ENCODE measurements at places on chromosomes 7 and 10.

GRCh38 chr7:16028103-16028502, 341.6 kb upstream of the MEOX2 start:
- DNase-seq: no peak

DNA sequence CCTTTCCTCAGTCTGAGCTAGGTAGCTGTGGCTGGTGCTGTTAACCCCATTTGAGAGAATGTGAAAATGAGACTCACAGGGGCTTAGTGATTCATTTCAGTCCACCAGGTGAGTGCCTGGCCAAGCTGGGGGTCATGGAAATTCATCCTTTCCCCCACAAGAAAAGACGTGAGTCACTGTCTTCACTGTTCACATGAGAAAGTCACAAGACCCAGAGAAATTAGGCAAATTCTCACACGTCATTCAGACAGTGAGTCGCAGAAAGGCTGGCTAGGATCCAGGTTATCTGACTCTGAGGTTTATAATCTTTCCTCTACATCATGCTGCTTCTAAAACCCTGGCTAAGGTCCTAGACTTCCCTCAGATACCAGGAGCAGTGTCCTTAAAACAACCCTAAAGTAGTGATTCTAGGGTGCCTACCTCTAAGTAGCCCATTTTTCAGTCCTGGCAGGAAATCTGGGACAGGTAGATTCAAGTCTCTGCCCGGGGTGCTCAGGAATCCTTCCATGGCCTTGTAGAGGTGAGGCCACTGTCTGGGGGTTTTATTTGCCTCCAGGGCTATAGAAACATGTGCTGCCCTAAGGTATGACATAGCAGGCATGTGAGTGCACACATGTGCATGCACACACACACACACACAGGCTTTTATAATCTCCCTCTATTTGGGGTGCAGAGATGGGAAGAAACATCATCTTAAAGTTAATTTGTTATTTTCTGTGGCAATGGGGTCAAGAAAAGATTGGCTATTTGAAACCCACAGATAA, 427.9 kb upstream of the CELF2 start:
- DNase-seq: no peak

DNA sequence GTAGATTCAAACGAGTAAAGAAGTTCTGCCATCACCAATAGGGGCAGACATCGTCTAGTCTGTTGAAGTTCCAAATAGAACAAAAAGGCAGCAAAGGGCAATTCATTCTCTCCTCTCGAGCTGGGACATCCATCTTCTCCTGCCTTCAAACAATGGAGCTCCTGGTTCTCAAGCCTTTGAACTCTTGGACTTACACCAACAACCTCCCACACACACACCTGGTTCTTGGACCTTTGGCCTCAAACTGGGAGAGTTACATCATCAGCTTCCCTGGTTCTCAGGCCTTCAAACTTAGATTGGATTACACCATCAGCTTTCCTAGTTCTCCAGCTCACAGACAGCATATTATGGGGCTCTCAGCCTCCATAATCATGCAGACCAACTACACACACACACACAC, 9.8 kb upstream of the GIMAP5 start:
- no peak for DNase-seq

GRCh38 chr10:77138541-77138940, 499.1 kb downstream of the KCNMA1 start:
- DNase-seq: no peak

GRCh38 chr7:79523436-79523835, 70.0 kb upstream of the MAGI2 start:
- DNase-seq: no peak

- no peak for DNase-seq
These were observed 15.7 kb upstream of the ARMC3 start for GRCh38 chr10:22911889-22912762.

DNA sequence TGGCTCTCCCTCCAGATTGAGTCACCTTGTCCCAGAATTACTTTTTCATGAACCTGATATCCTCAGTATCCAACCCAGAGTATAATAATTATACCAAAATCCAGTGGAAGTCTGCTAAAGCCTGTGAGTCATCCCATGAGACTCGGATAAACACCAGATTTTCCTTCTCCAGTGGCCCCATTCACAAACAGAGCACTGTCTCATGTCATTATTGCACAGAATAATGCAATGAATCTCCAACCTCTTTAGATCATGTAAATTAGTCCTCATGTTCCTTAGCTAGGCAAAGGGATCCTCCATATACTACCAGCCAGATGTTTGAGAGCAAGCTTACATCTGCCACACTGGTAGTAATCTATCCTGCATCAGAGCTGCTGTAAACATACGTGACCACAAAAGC, 89.0 kb downstream of the AMPH start:
- no peak for DNase-seq

DNA sequence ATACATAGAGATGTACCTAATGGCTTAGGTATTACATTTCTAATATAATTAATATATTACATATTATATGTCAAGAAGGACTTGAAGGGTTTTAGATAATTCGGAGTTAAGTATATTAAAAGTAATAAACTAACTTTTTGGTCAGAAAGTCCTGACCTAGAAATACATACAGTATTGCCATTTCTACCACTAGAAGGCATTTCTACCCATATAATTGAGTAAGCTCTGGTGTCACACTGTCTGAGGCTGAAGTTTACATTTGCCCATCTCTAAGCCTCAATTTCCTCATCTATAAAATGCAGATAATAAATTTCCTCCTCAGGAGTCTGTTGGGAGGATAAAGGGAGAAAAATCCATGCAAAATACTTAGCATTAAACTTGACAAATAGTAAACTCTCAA, 7.1 kb downstream of the FKBP14 start:
- no peak for DNase-seq

DNA sequence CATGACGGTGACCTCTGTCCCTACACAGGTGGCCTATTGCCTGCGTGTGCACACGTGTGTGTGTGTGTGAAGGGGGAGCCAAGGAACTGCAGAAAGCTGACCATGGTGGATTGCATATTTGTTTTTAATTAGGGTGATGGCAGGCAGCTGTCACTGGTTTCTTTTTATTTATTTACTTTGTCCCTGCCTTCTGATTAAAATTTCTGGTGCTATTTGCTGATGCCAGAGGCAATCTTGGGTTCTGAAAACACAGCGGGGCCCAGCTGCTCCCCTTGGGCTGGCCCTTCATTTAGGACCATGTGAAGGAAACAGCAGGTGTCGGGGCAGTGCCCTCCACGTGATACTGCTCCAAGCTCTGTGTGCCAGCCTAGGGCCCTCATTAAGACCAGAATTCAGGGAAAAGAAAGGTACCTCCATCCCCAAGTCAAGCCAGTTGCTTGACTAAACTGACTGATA, 71.3 kb upstream of the PODXL start:
- no peak for DNase-seq

DNA sequence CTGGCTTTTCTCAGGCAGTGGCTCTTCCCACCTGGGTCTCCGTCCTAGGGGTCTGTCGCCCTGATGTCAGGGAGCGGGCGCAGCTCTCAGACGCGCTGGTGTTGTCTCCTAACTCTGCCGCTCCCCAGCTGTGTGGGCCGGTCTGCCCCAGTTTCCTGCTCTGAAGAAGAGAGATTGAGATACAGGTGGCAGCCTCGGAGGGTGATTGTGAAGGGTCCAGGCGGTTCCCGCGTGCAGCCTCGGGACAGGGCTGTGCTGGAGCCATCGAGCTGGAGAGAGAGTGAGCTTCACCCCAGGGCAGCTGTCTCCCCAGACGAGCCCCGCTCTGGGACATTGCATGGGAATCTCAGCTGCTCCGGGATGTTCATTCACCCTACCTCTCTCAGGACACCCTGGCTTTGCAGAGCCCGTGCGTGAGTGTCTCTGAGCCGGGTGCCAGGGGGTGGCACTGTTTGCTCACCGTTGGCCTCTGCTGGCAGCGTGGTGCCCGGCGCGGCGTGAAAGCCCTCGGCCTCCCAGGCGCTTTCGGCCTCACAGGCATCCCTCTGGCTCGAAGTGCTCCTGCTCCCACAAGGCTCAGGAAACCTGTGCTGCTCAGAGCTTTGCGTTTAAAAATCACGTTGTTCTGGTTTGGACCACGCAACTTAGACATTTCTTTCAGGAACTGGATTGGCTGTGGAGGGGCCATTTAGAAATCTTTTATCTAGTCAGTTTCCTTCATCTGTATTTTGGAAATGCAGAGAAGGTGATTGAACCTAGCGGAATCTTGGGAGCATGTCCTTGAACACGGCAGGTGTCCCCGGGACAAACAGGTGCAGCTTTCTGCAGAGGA, 33.8 kb upstream of the ZFAND2A start:
- DNase-seq: no peak

DNA sequence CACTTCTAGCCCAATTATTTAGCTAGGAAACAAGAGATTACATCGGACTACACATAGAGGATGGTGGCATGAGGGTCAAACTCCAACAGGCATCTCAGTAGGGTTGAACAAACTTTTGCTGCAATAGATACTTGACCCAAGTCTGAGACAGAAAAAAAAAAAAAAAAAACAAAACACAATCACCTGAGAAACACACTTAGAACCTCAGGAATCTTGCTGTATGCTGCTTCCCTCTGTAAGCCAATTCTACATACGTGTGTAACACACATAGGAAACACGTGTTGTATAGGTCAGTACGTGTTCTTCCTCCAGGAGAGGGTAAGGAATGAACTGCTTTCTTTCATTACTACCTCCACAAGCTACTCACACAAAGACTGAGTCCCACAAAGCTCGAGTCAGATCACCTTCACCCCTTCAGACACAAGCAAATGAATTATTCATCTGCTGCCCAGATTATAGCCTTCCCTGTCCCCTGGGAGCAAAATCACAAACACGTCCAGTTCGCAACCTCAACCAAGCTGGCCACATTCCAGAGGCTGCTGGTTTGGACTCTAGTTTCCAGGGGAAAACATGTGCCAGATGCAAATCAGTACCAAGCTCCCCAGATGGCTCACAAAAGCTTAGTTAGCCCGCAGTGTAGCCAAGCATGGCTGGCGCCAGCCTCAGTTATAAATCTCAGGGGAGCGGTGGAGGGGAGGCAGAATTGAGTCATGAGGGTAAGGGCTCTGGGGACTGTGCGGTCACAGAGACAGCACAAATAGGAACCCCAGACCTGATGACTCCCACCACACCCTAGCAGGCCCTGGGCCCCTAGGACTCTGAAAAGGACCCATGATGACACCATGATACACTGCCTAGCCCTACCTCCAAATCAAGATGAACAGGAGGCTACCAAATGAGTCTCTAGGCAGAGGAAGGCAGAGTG, 15.1 kb downstream of the PSAP start:
- DNase-seq: no peak

DNA sequence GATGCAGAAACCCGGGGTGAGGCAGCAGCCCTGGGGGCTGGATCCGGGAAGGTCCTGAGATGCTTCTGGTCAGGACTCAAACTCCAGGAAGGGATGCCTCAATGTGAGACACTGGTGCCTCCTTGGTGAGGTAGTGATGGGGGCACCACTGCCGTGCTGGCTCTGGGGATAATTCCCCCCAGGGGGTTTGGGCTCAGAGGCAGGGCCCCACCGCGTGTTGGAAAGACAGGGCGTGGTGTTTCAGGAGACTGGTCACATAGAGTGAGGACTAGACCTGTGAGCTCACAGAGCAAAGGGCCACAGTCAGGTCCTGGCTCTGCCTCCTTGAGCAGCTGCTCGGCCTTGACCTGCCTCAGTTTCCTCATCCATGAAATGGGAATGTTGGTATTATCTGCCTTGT, 361.9 kb downstream of the GLRX3 start:
- no peak for DNase-seq

GRCh38 chr10:116704926-116705325, 37.4 kb downstream of the HSPA12A start:
- no peak for DNase-seq

DNA sequence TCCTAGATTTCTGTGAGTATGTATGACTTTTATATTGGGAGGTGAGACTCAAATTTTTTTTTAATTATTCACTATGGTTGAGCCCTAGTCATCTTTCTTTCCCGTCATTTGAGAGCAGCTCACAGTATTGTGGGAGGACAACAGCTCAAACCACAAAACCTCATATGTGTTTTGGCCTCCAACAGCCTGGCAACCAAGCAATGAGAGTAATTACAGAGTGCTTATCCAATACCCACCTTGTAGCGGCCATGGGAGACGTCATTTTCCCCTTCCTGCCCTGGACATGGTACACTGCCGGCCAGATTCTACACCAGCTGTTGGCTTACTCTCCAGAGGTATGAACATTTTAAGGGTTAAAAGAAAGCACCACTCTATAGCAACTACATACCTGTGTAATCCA, 49.1 kb downstream of the DOCK4 start:
- DNase-seq: no peak

DNA sequence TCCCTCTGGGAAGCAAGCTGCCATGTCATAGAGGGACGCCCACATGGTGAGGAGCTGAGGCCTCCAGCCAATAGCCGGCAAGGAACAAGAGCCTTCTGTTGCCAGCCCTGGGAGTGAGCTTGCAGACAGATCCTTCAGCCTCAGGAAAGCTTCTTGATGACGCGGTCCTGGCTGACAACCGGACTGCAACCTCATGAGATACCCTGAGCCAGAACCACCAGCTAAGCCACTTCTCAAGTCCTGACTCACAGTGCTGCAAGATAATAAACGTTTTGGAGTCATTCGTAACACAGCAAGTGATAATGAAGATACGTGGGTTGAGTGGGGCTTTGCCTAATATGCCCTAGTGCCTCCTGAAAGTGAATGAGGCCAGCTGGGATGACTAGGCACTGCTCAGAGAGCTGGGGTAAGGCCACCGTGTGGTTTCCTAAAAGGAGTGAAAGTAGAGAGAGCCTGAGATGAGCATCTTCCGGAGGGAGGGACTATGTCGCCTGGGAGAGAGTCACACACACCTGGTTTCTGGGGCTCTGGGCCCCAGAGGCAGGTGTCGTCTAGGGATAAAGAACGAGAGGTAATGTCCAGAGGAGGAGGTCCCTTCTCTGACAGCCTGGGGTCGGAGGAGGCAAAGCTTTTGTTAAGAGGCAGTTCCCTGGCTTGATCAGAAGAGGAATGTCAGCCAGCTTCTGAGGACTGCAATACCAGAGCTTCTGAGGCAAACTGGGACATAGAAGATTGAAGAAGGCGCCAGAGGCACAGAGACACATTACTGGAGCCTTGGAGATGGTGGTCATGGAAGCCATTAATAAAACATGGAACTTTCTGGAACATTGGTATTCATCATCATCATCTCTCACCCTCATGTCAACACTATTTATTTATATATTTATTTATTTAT, 53.6 kb downstream of the PYROXD2 start:
- DNase-seq: no peak

DNA sequence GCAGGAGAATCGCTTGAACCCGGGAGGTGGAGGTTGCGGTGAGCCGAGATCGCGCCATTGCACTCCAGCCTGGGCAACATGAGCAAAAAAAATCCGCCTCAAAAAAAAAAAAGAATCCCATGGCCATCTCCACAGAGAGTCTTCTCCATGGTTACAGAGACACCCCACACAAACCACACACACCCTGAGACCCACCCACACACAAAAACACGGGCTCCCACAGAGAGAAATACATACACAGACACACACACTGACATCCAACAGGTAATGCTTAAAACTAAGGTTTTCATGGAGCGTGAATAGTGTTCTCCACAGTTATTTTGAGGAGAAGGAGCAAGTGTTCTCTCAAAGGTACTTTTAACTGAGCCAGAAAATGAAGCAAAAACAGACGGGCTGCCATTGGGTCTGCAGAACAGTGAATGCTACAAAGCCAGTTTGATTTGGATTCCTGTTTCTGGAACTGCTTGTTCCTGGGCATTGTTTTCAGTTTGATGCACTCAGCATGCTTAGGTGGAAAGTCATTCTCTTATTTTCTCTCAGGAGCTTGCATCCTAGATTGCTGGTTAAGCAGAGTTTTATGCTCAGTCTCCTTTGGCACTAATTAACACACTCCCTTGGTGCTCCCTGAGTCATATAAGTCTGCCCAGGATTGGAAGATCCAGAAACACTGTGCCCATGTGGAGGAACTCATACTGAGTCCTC, 15.4 kb downstream of the AHCYL2 start:
- no peak for DNase-seq

- DNase-seq: peak; percentile 29
These were observed 23.9 kb downstream of the NRF1 start for GRCh38 chr7:129635300-129636029.
